ENCODE measurements at places on chromosomes 12 and 14. TPM values are rescaled to one million over a fixed set of nuclear protein-coding genes. Genes with fewer than 3 reads are reported as not detected.

The EPYC gene
- not detected for total RNA-seq

The SYNDIG1L gene
- not detected for total RNA-seq

- no peak for DNase-seq
Observed at GRCh38 chr12:62847709-62848108, 87.2 kb downstream of the PPM1H start.

DNA sequence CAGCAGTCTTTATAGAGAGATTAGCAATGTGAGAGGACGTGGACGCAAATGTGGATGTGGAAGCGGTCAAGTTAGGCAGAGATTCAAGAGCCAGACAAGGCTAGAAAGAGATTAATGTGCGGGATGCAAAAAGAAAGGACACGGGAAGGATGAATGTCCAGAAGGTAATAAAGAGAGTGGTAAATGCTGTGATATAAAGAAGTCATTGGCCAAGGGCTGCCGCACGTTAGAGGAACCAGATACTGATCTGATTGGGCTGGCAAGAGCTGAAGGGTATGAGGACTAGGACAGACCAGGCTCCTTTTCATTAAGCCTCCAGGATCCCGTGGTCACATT is 59.5 kb downstream of the DHRS2 start:
- DNase-seq: no peak

DNA sequence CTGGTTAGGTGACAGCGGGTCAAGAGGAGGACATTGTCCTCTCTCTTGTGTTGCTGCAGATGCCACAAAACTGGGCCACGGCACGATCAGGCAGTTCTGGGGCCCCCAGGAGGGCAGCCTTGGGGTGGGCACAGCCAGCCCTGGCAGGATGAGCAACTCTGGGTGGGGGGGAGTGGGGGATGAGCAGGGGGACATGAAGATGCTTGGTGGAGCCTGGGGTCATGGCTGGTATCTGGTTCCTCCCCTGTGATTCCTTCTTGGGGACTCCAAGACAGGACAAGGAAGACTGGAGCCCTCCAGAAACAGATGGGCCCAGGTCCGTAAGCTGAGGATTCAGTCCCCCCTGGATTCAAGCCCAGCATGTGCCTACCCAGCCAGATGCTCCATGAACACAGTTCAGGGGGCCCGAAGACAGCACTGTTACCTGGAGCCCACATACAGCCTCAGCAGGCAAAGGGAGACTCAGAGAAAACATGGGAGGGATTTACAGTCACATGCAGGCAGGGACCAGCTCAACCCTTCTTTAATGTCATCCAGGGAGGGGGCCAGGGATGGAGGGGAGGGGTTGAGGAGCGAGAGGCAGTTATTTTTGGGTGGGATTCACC is 10.4 kb downstream of the SERPINA1 start:
- no peak for DNase-seq

GRCh38 chr12:119198440-119198839 is 19.7 kb downstream of the HSPB8 start:
- no peak for DNase-seq

GRCh38 chr14:50529288-50530179 is 2.8 kb downstream of the MAP4K5 start:
- no peak for DNase-seq

The PRPH gene
- total RNA-seq: not detected

The FITM1 gene
- 0.13 TPM for total RNA-seq

- no peak for DNase-seq
Observed at GRCh38 chr14:85528897-85529631, 880 bp upstream of the FLRT2 start.

DNA sequence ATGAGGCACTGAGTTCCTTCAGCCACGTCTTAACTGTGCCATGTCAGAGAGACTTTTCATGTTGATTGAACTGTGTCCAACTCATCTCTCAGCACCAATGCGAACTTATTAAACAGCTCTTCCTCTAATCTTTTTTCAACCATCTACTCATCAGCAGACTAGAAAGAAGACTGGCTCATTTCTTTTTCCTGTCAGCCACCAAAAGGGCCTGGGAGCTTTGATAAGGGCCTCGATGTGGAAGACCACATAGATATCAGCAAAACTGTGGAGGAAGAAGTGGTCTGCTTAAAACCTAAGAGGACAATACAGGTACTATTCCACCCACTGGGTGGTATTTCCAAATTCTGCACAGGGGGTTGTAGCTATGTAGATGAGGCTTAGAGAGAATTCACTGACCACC is 3.6 kb upstream of the PLXNC1 start:
- DNase-seq: no peak

DNA sequence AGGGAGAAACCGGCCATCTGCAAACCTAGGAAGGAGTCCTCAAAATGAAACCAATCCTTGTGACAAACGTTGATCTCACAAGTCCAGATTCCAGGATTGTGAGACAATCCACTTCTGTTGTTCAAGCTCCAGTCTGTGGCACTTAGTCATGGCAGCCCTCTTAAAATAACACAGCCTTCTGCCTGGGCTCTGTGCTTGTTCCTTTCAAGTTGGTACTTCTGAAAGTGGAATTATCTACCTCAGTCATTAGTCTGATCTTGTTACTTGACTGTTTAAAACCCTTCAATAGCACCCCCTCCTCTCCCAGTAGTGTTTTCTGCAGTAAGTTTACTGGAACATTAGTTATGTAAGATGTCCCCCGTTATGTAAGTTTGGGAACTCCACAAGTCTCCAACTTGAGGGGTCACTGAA is 111.0 kb upstream of the HIF1A start:
- DNase-seq: no peak

DNA sequence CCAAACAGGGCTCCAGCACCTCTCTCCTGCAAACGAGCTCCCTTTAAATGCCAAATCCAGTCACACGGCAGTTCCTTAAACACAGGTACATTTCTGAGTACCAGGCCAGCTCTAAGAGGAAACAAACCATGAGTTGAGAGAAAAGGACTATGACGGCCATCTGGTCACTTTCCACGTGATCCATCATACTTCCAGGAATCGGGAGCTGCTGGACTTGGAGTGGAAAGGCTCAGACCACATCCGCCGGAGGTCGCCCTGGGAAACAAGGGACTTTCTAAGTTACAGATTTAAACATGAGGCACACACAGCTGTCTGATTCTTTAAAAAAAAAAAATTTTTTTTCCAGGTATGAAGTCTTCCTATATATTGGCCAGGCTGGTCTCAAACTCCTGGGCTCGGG is 39.2 kb downstream of the ACADS start:
- DNase-seq: no peak

DNA sequence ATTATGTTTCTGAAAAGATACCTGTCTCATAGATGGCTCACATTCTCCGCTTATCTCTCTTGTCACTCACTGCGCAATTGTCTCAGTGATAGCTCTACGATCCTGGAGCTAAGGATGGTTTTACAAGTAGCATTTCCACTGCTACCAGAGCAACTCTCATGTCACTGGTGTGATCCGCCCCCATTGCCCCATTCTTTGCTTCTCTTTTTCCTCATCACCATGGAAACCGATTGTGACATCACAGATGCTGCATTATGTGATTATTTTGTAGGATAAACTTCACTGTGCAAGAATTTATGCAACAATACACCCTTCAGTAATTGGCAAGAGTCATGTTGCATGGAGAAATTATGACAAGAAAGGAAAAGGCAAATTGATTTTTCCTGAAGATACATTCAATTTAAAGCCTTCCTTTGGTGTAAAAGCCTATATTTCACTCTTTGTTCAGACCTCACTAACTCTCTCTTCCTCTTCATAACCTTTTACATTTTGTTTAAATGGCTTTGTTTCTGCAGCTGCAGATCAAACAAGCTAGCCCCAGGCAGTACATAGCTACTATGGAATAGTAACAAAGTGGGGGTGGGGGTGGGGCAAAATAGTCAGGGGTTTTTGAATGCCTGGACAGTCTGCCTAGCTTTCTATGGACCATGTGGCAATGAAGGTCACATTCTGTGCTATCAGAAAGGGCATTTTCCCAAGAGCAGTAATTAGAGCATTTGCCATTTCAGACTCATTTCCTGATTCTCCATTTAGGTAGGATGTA is 539.8 kb downstream of the NRXN3 start:
- DNase-seq: no peak

The C12orf56 gene
- total RNA-seq: not detected

GRCh38 chr12:8033153-8034044 is 883 bp downstream of the FOXJ2 start:
- peak; percentile 28 for DNase-seq

The TSHR gene
- not detected for total RNA-seq

The KRT72 gene
- not detected for total RNA-seq
